ENCODE measurements at places on chromosomes 6 and 20.

DNA sequence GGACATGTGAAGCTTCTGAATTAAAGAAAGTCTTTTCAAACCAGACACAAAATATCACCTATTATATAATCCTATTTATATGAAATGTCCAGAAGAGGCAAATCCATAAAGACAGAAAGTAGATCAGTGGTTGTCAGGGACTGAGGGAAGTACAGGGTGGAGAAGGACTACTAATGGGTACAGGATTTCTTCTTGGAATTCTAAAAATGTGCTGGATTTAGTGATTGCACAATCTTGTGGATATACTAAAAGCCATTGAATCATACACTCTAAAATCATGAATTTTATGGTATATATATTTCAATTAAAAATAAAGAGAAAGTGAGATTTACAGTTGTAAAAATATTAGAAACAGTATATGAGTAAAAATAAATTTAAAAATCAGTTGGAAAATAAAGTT is 18.7 kb upstream of the MC3R start:
- no peak for DNase-seq

DNA sequence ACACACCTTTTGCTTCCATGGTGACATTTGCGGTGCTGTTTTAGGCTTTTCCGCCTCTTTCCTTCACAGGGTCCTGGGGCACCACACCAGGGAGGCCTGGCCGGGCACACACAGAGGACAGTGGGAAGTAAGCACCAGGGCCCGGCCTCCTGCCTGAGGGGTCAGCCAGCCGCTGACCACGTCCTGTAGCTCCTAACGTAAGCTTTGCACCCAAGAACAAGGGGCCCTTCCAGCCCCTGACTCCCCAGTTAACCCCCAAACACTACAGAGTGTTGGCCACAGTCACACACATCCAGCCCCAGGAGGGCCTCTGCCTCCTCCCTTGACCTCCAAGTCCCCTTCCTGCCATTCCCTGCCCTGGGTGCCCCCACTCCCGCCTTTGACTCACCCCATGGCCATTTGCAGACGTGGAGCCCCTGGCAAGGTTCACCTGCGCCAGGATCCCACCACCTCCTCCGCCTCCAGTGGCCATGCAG is 54.7 kb downstream of the YTHDF1 start:
- no peak for DNase-seq

DNA sequence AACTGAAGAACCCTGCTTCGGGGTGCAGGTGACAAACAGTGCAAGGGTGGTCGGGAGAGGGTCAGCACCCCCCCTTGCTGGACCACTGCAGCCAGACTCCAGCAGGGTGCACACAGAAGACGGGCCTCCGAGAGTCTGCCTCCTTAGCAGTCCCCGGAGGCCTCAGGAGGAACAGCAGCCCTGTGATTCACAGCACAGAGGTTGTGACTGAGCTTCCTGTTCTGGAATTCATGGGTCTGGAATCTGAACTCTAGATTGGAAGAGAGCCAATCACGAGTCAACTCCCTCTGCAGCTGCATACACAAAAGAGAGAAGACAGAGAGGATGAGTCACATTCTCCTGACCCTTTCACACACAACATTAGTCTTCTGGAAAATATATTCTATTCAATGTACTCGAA is 249.0 kb upstream of the OPRM1 start:
- no peak for DNase-seq

- no peak for DNase-seq
Measured at GRCh38 chr6:133587546-133588160, 301.3 kb upstream of the TCF21 start.

DNA sequence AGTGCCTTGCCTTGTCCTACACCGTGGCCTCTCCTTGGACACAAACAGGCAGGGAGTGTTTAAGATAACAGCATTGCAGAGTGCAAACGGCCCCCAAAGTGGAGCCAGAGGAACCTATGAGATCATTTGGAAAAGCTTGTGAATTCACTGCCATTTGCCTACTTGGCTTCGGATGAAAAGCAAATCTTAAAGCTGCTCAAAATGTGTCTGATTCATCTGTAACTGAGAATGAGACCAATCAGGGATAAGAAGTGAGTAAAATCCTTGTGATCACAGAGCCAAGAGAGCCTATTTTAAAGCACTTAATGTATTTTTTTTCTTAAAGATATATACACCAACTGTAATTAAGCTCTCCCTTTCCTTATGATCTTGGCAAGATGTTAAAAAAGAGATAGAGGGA is 65.7 kb upstream of the BACH2 start:
- DNase-seq = no peak

GRCh38 chr6:88843040-88843439 is 120.4 kb downstream of the RNGTT start:
- DNase-seq = no peak

GRCh38 chr6:63537201-63537958 is 34.9 kb upstream of the LOC128125822 start:
- DNase-seq = no peak

GRCh38 chr6:18823782-18824386 is 436.7 kb downstream of the RNF144B start:
- DNase-seq = peak; percentile 41

GRCh38 chr20:49340161-49340966 is 62.5 kb upstream of the ZNFX1 start:
- DNase-seq = no peak

DNA sequence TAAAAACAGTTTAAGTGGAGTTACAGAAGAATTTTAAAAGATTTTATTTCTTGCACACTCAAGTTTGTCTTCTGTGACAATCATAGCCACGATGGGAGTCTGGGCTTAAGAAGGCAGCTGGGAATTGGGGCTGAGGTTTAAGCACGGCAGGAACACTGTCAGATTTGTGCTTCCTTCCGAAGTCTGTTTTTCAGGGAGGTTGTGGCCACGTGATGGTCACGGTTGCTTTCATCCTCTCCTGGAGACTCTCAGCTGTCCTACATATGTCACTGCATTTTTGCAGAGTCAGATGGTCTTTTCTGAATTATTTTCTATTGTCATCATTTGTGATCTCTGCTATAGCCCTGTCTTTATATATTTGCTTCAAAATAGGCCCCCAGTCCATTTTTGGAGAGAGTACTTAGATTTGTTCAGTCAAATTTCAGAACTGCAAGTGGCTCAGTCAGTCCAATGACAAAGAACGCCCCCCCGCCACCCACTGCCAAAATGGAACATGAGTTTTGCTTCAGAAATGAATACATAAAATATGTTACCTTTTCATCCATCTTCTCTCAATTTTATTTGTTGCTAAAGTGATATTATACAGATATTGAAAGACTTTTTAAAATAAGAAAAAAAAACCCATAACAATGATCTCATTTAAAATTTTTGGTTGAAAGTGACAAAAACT is 111.8 kb upstream of the ZFP64 start:
- no peak for DNase-seq

DNA sequence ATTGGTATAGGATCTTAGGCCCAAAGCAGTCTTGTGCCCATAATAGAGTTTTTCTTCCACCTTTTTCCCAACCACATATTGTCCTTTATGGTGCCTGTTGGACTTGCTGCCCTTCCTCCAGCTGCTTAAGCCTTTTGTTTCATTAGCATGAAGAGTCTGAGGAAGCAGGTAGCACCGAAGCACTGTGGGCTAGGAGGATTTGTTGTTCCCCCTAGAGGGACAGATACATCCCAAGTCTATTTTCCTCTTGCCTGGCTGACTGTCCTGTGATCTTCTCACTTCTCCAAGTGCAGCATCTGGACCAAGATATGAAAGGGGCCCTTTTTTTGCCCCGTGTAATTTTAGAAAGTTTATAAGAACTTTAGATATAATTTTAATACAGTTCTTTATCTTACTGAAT is 50.7 kb upstream of the COL10A1 start:
- no peak for DNase-seq

DNA sequence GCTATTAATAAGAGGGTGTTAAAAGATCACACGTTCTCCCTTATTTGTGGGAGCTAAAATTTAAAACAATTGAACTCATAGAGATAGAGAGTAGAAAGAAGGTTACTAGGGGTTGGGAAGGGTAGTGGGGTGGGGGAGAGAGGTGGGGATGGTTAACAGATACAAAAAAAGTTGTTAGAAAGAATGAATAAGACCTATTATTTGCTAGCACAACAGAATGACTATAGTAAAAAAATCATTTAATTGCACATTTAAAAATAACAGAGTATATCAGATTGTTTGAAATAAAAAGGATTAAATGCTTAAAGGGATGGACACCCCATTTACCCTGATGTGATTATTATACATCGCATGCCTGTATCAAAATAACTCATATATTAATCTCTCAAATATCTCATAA is 43.3 kb upstream of the STMND1 start:
- DNase-seq = no peak

GRCh38 chr6:169828176-169828575 is 76.8 kb downstream of the ERMARD start:
- no peak for DNase-seq

DNA sequence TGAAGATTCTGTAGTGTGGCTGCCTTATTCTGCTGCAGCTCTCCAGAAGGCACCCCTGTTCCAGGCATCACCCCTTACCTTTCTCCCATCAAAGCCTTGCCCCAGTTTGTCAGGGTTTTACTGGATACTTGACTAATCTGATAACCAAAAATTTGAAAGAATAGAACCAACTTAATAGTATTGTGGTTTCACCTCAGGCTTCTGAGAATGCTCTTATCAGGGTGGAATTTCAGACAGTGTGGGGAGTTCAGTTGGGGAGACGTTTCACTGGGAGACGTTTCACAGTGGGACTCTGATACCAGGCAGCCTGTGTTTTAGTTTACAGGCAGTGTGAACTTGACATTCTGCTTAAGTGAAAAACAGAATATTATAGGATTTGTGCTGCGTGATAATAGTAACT is 50.5 kb downstream of the SCAND1 start:
- DNase-seq = no peak

- DNase-seq = no peak
Measured at GRCh38 chr6:14722001-14722562, 523.8 kb upstream of the JARID2 start.

DNA sequence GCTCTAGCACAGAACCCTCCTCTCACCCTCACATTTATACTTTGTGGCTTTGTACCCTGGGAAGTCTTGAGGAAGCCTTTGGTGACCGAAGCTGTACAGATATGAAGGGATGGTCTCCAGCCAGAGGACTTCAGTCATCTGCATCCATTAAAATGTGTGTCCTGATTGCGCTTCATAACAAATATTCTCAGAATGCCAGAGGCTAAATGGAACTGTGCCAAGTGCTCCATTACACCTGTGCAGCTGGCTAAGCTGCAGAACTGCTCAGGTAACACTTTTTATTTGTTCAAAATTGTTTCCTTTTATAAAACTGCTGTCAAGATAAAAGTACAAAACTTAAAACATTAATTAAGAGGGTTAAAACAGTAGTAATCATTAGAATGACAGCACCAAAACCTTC is 22.3 kb downstream of the TPBG start:
- no peak for DNase-seq

GRCh38 chr20:43941476-43942200 is 27.0 kb downstream of the TOX2 start:
- no peak for DNase-seq

DNA sequence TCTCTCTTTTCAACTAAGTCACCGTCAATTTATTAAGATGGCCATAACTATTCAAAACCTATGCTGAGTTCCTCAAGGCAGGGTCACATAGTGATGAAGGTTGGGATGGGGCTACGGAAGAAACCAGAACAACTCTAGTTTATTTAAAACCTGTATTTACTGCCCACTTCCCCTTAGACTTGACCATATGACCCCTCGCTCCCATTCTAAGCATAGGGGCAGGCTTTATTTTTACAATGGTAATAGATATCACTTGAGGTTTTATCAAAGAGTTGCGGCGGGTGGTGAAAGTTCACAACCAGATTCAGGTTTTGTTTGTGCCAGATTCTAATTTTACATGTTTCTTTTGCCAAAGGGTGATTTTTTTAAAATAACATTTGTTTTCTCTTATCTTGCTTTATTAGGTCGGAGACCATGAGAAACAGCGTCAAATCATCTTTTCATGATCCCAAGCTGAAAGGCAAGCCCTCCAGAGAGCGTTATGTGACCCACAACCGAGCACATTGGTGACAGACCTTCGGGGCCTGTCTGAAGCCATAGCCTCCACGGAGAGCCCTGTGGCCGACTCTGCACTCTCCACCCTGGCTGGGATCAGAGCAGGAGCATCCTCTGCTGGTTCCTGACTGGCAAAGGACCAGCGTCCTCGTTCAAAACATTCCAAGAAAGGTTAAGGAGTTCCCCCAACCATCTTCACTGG is 5.5 kb downstream of the EDN1 start:
- no peak for DNase-seq

DNA sequence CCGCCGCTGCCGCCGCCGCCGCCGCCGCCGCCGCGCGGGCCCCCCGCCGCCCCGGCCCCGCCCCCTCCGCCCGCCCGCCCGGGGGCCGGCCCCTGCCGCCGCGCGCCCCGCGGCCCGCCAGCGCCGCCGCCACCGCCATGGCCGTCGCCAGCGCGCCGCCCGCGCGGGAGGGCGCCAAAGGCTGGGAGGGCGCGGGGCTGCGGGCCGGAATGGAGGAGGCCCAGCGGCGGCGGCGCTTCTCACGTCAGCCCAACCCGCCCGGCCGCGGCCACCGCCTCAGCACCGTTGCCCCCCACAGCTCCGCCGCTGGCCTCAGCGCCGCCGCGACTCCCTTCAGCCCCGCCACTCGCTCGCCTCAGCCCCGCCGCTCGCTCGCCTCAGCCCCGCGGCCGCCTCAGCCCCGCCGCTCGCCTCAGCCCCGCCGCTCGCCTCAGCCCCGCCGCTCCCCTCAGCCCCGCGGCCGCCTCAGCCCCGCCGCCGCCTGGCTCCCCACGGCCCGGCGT is 258 bp downstream of the PHF10 start:
- no peak for DNase-seq

DNA sequence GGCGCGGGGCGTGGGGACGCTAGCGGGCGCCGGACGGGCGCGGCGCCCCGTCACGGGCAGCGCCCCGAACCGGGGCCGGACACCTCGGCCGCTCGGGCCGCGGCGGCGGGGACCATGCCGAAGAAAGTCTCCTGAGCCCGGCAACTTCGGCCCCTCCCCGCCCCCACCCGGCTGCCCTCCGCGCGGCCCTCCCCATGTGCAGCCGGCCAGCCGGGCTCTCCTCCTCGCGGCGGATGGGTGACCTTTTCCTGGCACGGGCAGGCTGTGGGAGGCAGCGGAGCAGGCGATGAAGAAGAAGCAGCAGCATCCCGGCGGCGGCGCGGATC is 278 bp downstream of the UST start:
- no peak for DNase-seq

DNA sequence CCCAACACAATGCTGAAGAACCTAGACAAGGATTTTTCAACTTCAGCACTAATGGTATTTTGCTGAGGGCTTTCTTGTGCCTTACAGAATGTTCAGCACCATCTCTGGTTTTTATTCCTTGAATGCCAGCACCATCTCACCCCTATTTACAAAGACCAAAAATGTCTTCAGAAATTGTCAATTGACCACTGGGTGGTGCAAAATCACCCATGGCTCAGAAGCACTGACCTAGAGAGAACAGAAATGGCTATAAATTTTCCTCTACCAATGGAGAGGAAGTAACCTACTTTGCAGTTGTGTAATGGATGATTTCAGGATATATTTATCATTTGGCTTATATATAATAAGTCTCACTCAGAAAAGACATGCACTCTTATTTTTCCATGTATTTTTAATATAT is 431.0 kb upstream of the IRAK1BP1 start:
- no peak for DNase-seq
